Suprapubic skin (tissue), 4 donors: ENCODE measurements at places on chromosomes 4 and X. TPM values are rescaled to one million over a fixed set of nuclear protein-coding genes. Genes with fewer than 3 reads are reported as not detected.

DNA sequence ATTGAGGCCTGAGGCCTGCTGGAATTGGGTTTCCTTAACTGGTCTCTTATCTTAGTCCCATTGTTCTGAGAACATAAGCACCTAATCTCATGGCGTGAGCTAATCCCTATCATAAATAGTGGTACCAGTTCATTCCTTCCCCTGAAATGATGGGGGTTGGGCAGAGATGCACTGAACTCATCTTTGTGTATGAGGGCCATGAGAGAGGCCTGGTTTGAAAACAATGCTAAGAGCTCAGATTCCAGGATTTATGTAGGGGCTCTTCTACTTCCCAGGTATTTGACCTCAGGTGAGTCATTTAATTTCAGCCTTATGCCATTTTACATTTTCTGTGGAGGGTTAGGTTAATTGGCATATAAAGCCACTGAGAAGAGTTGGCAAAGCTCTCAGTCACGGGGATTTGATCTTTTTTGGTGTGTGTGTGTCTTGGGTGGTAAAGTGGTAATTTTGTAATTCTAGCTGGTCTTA, 4.4 kb downstream of the RBM3 start:
- DNase-seq: no peak

DNA sequence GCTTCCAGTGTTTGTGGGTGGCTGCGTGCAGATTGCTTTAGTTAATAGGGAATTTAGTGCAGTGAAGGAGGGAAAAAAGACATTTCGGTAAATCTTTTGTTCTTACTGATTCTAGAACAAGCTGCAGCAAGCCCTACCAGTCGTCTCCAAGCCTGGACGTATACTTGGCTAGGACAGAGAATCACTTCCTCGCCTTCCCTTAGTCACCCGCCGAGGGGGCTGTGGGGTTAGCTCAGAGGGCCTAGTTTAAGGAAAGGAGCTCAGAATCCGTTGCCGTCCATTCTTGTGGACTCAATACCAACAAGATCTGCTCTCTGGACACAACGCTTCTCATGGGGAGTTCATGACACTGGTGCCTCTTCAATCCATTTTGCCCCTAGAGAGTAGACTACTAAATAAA, 36.3 kb upstream of the FAT1 start:
- no peak for DNase-seq

GRCh38 chrX:70434914-70435586, 9.6 kb upstream of the DLG3 start:
- no peak for DNase-seq

GRCh38 chr4:73315091-73315490, 56.5 kb upstream of the ANKRD17 start:
- no peak for DNase-seq

The PDLIM3 gene
- total RNA-seq: 13.9 TPM

DNA sequence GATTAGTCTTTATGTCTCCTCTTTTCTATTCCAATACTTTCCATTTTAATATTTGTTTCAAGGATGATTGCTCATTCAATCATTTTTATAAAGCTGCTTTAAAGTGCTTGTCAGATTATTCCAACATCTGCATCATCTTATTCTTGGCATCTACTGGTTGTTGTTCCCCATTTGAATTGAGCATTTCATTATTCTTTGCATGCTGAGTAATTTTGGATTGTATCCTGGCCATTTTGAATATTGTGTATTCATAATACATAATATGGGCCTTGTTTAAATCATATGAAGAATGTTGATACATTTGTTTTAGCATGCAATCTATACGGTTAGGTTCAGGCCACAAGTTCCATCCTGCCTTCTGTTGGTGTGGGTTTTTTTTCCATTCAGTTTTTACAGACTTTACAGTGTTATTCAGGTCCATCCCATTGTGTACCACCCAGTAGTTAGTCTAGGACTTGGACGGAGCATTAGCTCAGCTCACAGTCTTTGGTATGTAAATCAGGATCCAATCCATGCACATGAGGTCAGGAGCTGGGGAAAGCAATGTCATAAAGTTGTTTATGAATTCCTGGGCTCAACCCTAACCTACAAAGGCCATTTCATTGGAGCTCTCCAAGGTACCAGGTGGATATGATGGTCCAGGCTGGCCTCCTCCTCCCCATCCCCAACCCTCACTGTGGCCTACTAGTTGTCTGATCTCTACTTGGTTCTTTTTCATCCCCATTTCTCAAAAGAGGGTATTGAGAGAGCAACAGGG, 20.3 kb downstream of the RGN start:
- DNase-seq: no peak

GRCh38 chrX:107716118-107716684, 59.4 kb downstream of the TSC22D3 start:
- DNase-seq: no peak

The FAM184B gene
- total RNA-seq: not detected

GRCh38 chr4:5931526-5931925, 38.6 kb upstream of the CRMP1 start:
- DNase-seq: peak; percentile 35
